Lower lobe of right lung (tissue), 2 donors: ENCODE measurements at places on chromosomes 4 and X. TPM values are rescaled to one million over a fixed set of nuclear protein-coding genes. Genes with fewer than 3 reads are reported as not detected.

- H3K27me3 ChIP-seq, result no peaks in the 10 kb centered on the region
- no peaks in the 10 kb centered on the region for H3K36me3 ChIP-seq
- DNase-seq, result no peak
- no peak overlapping the region for H3K4me3 ChIP-seq
Observed at GRCh38 chrX:31170792-31171191, 99.0 kb upstream of the FTHL17 start.

Gene HAND2
- total RNA-seq, result 0.35 TPM

DNA sequence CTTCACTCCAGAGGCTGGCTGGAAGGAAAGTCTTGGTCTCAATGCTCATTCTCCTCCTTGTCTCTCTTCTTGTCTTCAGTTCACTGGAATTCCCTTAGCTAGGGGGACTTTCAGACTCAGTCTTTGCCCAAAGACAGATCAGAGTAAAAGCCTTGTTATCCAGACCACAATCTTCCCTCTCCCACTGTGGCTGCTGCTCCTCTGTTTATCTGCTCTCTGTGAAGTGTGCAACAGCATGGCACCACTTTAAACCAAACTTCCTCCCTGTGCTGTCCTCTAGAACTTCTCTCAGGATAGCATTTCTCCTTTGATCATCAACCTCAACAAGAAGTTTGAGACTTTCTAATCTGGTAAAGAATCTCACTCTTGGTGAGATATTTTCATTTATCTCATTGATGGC lies 530.1 kb upstream of the SLIT2 start:
- no peaks in the 10 kb centered on the region for H3K4me1 ChIP-seq
- no peak overlapping the region for H3K27ac ChIP-seq
- H3K27me3 ChIP-seq, result no peaks in the 10 kb centered on the region
- no peak for DNase-seq
- H3K36me3 ChIP-seq, result no peaks in the 10 kb centered on the region

Gene CFAP99
- 4.3 TPM for total RNA-seq

DNA sequence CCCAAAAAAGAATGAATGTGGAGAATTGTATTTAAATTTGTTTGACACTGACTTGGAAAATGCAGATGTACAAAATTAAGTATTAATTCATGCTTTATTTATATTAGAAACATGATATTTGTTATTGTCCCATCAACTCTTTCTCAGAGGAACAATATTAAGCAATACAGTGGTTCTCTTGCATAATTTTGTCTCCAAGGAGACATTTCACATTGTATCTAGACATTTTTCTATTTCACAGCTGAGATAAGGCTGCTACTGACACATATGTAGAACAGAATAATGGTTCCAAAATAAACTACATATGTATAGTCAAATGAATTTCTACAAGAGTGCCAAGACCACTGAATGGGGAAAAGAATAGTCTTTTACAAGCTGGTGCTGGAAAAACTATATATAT lies 427.9 kb upstream of the SPANXN1 start:
- no peak for DNase-seq
- no peak overlapping the region for H3K4me3 ChIP-seq
- no peaks in the 10 kb centered on the region for H3K27me3 ChIP-seq
- H3K27ac ChIP-seq, result no peak overlapping the region
- no peaks in the 10 kb centered on the region for H3K36me3 ChIP-seq

- H3K4me1 ChIP-seq, result no peaks in the 10 kb centered on the region
- no peaks in the 10 kb centered on the region for H3K27me3 ChIP-seq
- DNase-seq, result no peak
- H3K27ac ChIP-seq, result no peak overlapping the region
Observed at GRCh38 chr4:163988865-163989264, 494.4 kb downstream of the TMA16 start.

- no peak for DNase-seq
- H3K36me3 ChIP-seq, result peaks cover 100% of the 10 kb centered on the region
Observed at GRCh38 chr4:13590766-13591165, 36.8 kb downstream of the BOD1L1 start.

Gene CFP
- 24.8 TPM for total RNA-seq

DNA sequence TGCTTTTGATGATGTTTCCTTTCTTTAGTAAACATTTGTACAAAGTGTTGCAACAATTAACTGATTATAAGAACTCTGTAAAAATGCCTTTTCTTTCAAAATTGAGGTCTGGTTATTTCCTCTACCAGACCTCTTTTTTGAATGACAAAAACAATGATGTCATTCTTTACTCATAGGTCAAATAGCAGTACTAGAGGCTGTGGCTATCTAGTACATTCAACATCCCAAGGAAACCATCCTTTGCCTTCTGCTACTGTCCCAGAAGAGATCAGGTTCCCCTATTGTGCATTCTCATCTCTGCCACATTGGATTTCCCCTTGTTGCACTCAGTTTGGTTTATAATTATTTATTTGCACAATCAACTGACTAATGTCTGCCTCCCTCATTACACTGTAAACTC lies 19.1 kb upstream of the MAD2L1 start:
- H3K36me3 ChIP-seq, result no peaks in the 10 kb centered on the region
- no peaks in the 10 kb centered on the region for H3K4me1 ChIP-seq
- DNase-seq, result no peak
- no peak overlapping the region for H3K27ac ChIP-seq

Gene GATA1
- total RNA-seq, result 1.2 TPM

DNA sequence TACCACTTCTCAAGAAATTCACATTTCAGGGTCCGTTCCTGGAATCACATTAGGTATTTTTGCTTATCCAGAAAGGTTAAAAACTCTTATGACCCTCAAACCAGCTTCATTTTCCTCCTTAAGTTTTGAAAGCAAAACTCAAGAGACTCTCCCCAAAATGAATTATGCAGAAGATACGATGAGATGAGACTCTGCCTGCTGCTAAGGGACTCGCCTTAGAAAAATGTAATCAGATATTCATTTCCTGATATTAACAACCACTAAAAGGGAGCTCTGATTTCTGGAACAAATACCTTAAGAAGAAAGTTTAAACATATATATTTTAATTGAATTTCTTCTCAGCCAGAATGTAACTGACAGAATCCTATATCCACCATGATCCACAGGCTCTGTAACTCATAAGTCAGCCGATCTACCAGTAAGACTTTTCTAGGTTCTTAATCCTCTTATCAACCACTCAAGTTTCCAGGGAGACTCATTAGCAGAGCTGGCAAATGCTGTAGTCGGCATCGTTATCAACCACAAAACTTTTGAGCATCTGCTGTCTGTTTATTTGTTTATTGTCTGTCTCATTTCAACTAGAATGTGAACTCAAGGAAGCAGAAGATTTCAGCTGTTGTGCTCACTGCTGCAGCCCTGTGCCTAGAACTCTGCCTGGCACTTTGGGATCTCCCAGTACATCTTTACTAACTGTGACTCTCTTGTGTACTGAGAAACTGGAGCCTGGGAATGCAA lies 112.5 kb downstream of the LDB2 start:
- peaks cover 20% of the 10 kb centered on the region for H3K4me1 ChIP-seq
- no peak overlapping the region for H3K4me3 ChIP-seq
- H3K36me3 ChIP-seq, result no peaks in the 10 kb centered on the region

DNA sequence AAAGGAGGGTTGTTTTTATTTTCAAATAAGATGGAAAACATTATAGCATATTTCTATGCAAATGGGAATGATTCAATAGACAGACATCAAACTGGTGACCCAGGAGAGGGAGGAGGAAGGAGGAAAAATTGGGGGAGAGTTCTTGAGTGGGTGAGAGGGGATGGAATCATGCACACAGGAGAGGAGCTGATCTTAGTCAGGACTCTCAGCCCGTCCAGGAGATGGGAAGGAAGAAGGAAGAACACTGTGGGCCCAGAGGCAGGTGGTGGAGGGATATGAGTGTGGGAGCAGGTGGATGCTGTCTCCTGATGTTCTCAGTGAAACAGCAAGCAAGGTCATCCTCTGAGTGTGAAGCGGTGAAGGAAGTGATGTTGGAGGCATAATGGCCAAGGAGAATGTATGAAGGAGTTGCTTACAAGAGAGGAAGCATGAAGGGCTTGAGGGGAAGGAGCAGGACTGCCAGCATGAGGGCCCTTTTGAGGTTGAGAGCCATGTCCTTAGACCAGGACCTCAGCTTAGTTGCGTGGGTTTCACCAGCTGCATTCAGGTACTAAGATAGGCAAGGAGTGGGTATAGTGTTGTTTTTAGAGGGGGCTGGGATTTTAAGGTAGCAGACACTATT lies 161.7 kb upstream of the NAP1L5 start:
- H3K27ac ChIP-seq, result peak overlapping the region; percentile 54
- peaks cover 10% of the 10 kb centered on the region for H3K4me1 ChIP-seq
- H3K36me3 ChIP-seq, result no peaks in the 10 kb centered on the region
- no peak overlapping the region for H3K4me3 ChIP-seq

GRCh38 chr4:92163348-92163747 lies 140.4 kb upstream of the GRID2 start:
- H3K4me3 ChIP-seq, result no peak overlapping the region
- DNase-seq, result no peak
- H3K36me3 ChIP-seq, result no peaks in the 10 kb centered on the region
- no peak overlapping the region for H3K27ac ChIP-seq
- no peaks in the 10 kb centered on the region for H3K27me3 ChIP-seq

Gene CFAP299
- total RNA-seq, result 5.1 TPM

GRCh38 chr4:38210396-38211114 lies 250.4 kb downstream of the PTTG2 start:
- H3K27me3 ChIP-seq, result no peaks in the 10 kb centered on the region
- peak overlapping the region; percentile 60 for H3K27ac ChIP-seq
- DNase-seq, result no peak
- H3K4me3 ChIP-seq, result no peak overlapping the region
- no peaks in the 10 kb centered on the region for H3K36me3 ChIP-seq

DNA sequence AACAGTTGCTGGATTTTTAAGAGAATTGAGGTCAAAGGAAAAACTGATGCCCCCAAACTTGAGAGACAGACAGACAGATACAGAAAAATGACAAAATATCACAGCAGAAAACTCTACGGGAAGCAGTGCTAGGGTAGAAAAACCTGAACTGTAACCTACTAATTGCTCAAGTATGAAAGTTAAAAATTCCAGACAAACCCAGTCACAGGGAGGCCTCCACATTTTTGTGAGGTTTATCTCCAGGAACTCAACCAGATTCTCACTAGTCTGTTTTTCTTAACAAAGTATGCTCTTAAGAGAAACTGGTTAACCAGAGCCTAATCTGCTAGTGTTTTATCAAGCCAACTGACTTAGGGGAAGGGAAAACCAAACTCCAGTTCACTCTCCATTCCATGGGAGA lies 19.9 kb upstream of the PPP3CA start:
- no peak overlapping the region for H3K27ac ChIP-seq
- no peaks in the 10 kb centered on the region for H3K36me3 ChIP-seq
- H3K4me3 ChIP-seq, result no peak overlapping the region
- DNase-seq, result no peak

DNA sequence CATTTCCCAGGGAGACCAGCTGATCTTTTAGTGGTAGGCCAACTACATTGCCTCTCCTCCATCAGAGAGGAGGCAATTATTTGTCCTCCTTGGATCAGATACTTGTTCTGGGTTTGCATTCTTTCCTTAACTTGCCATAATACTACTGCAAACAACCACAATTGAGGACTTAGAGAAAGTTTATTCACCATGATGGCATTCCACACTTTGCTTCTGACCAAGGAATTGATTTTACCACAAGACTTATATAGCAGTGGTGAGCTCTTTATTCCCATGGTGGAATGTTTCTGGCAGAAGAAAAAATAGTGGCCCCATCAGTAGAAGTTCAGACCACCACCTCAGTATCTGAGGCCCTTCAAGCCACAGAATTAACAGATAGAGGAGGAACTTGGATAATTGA lies 123.9 kb upstream of the PPP3CA start:
- no peak for DNase-seq
- no peaks in the 10 kb centered on the region for H3K36me3 ChIP-seq
- no peak overlapping the region for H3K27ac ChIP-seq
- H3K4me1 ChIP-seq, result no peaks in the 10 kb centered on the region
- no peaks in the 10 kb centered on the region for H3K27me3 ChIP-seq

DNA sequence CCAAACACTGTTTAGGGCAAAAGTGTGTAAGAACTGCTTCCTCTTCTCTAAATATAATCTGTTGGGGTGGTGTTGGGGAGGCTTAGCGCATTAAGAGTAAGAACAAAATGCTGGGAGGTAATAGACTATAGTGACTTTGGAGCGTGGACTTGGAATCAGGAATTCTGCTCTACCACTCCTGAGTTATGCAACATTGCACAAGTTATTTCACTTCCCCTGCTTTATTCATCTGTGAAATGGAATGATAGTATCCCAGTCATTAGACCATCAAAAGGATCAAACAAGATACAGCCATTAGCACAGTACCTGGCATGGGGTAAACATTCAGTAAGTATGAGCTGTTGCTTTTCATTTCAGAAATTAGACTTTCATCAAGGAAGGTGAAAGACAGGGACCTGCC lies 58.7 kb downstream of the IGFBP7 start:
- H3K27ac ChIP-seq, result no peak overlapping the region
- no peaks in the 10 kb centered on the region for H3K27me3 ChIP-seq
- no peaks in the 10 kb centered on the region for H3K36me3 ChIP-seq
- no peak for DNase-seq

GRCh38 chr4:33941854-33942253 lies 2302.5 kb downstream of the ARAP2 start:
- no peak overlapping the region for H3K27ac ChIP-seq
- H3K36me3 ChIP-seq, result no peaks in the 10 kb centered on the region
- H3K4me3 ChIP-seq, result no peak overlapping the region
- DNase-seq, result no peak

Gene IL21
- not detected for total RNA-seq

DNA sequence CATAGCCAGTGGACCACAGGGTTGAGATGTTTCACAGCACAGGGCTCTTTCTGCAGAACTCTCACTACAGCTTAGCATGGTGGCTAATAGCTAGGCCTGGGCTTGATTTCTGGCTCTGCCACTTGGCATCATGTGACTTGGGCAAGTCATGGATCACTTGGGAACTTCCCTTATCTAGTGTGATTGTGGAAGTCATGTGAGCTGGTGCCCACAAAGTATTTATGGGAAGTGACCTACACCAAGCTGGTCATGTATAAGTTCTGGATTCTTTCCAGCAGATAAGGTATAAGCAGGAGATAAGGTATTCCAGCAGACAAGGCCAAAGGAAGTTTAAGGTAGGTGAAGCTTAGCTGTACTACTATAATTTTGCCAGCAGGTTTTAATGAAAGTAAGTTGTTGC lies 61.0 kb downstream of the REELD1 start:
- no peaks in the 10 kb centered on the region for H3K27me3 ChIP-seq
- H3K27ac ChIP-seq, result no peak overlapping the region
- H3K36me3 ChIP-seq, result no peaks in the 10 kb centered on the region
- H3K4me3 ChIP-seq, result no peak overlapping the region
- H3K4me1 ChIP-seq, result peaks cover 12% of the 10 kb centered on the region

Gene F8
- total RNA-seq, result 37.5 TPM

DNA sequence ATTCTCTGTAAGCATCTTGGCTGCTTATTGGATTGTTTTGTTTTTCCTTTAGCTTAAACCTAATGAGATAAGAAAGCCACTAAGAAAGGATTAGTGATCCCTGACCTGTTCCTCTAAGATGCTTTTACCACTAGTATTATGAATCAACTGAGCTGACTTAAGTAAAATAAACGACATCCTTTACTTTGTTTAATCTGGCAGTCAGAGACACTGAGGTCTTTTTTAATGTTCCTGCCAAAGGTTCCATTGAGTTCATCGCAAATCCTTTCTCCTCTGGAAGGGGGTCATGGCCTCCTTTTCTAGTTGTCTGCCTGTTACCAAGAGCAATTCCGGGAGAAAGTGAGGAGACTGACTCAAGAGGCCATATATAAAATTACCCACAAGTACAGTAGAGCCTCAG lies 1038.3 kb upstream of the SLIT2 start:
- no peak overlapping the region for H3K27ac ChIP-seq
- no peaks in the 10 kb centered on the region for H3K4me1 ChIP-seq
- no peaks in the 10 kb centered on the region for H3K27me3 ChIP-seq
- H3K4me3 ChIP-seq, result no peak overlapping the region
- no peak for DNase-seq

- H3K27ac ChIP-seq, result no peak overlapping the region
- no peak for DNase-seq
- no peak overlapping the region for H3K4me3 ChIP-seq
Observed at GRCh38 chr4:14386196-14386595, 616.1 kb upstream of the CPEB2 start.
